ENCODE measurements at places on chromosomes 2 and 18.
A peak's percentile ranks its signal among the peaks of the same experiment; 100 is the strongest.

DNA sequence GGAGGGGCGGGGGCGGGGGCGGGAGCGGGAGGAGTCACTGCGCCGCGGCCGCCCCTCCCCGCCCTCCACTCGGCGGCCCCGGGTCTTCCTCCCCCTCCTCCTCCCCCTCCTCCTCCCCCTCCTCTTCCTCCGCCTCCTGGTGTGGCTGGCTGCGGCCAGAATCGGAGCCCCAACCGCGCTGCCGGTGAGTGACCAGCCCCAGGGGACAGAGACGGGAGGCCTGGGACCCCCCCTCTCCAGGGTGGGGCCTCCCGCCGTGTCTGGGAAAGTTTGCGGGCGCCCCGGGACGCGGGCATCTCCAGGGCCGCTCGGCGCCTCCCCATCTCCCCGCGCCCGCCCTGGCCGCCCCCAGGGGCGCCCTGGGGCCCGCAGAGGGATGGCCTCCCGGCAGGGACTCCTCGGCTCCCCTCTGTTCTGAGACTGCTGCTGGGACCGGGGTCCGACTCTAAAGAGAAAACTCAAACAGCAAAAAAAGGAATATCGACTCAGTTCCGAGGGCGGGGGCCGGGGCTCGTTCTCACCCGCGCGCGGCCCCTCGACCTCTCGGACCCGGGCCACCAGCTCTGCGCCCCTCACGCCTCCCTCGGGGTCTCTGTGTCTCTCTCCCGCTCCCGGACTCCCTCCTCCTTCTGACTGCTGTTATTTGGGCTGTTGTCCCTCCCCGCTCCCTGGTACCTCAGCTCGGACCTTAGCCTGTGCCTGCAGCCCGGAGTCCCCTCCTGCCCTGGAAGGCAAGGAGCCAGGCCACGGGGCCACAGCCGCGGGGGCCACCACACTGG, at the start of gene STON1:
TSS of gene STON1 (plus strand) at position 122 of the 779 bp plus-strand sequence. CDS start 50,480 bp downstream, outside the sequence.
- no peak for DNase-seq

- DNase-seq: no peak
These were observed 108.3 kb upstream of the LTBP1 start for GRCh38 chr2:32838418-32838817.

- DNase-seq: no peak
These were observed 600.2 kb downstream of the NYAP2 start for GRCh38 chr2:225999692-226000091.

- DNase-seq: no peak
These were observed 74.9 kb upstream of the TAF1B start for GRCh38 chr2:9768388-9768787.

- DNase-seq: no peak
These were observed 728 bp downstream of the AUP1 start for GRCh38 chr2:74528600-74529356.

- DNase-seq: no peak
These were observed 90.6 kb downstream of the SNTG2 start for GRCh38 chr2:1041012-1041805.

DNA sequence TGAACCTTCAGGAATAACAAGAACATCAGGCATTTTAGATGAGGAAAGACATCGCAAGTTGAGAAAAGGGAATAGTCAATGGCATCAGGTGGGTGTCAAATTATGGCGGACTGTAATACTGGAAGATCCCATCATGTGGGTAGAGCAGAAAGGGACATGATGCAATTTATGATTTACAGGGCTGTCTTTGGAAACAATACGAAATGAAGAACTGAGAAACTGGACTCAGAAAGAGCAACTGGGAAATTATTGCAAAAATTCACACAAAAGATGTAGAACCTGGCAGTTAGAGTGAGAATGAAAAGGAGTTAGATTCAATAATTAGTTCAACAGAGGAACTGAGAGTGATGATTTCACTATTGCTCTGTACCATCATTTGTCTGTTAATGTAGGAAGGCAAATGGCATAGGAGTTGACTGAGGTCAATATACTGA, 1635.0 kb upstream of the ACVR2A start:
- no peak for DNase-seq

- DNase-seq: peak; percentile 32
These were observed 519 bp downstream of the TTL start for GRCh38 chr2:112482309-112483041.

- peak; percentile 13 for DNase-seq
These were observed 199.1 kb upstream of the NXPH2 start for GRCh38 chr2:138979131-138979785.

DNA sequence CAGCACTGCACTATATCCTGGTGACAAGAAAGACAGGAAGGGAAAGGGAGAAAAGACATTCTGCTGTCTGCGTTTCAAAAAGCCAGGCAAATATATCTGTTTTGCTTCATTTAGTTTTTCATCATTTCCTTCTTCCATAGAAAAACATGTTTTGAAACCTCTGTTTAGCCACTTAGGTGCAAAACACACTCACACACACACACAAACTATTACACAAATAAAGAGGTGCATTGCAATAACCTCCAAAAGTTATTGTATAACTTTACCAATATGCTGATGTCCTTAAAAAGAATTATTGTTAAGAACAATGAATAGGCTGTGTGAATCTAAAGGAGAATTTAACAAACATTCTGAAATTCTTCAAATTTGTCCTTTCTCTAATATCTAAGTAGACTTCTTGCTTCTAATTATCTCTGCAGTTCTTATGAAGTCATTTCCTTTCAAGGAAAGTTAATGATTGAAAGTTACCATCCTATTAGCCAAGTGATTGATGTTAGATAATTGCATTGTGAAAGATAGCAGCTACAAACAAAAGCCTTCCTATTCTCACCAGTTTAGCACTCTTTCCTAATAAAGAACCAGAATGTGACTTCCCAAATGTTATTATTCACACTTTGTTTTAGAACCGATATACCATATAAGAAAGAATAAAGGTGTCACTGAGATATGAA, 516.7 kb downstream of the KCNJ3 start:
- DNase-seq: no peak

DNA sequence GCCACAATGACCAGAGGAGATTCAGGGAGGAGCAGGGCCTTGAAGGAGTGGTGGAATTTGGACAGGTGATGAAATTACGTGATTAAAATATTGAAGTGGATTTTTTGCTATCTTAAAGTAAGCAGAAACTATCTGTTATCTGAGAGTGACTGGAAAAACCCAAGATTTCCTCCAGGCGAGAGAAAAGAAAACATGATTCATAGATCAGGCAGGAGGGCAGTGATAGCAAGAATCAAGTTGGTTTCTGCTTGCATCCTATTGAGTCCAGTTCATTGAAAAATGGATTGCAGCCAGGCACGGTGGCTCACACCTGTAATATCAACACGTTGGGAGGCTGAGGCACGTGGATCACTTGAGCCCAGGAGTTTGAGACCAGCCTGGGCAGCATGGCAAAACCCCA, 127.8 kb downstream of the NXPH2 start:
- DNase-seq: no peak

DNA sequence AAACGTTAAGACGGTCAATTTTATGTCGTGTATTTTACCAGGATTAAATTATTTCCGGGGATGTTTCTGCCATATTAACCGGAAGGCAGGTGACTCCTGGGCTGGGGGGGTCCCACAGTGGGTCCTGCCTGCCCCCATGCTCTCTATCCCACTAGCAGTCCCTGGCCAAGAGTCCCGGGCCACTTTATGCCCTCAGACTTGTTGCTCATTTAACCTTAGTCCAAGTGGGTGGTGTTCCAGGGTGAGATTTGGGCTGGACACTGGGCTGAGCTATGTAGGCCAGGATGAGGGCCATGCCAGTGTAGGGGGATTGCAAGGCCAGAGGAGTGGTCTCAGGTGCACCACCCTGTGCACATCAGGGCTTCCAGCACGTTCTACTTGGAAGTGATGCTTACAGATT, 24.1 kb downstream of the TWIST2 start:
- no peak for DNase-seq

DNA sequence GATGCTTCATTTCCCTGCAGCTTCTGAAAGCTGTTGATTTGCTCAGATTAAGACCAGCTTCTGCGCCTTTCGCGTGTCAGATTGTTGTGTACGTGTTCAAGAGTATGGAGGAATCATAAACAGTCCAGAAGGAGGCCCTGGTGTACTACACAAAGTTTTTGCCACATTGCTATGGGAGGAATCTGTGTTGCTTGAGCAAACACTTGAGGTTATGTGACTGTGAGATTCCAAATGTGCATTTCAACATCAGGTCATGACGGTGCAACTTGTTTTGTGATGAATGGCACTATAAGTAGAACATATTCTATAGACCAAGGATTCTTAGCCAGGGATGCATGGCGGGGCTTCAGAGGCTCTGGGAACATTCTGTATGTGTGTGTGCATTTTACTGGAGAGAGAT, 35.0 kb downstream of the SRSF7 start:
- DNase-seq: no peak

GRCh38 chr2:120737340-120738101, 1.9 kb downstream of the GLI2 start:
- DNase-seq: no peak
